HAP-1 (cell line): ENCODE measurements at places on chromosomes 13 and 19.

GRCh38 chr19:47895165-47895782 is 9.2 kb upstream of the SULT2A1 start:
- no peak for DNase-seq

- no peak for DNase-seq
These were observed 95.7 kb upstream of the TSHZ3 start for GRCh38 chr19:31444931-31445330.

DNA sequence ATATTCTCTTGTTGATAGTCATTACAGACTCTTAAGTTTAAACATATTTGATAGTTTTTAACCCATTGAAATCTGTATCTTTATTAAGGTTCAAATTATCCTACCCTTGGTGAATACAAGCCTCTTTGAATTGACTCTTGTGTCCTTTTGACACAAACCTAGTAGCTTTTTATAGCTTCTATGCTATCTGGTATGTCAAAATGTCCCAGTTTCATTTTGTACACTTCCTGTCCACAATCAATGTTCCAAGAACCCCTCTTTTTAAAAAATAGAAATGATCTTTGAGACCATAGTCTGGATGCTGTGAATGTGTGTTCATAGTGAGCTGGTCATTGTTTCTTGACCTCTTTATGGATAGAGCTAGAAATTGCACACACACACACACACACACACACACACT is 39.2 kb upstream of the FGF14 start:
- no peak for DNase-seq

GRCh38 chr13:48783695-48784230 is 130.0 kb downstream of the CYSLTR2 start:
- DNase-seq = no peak

DNA sequence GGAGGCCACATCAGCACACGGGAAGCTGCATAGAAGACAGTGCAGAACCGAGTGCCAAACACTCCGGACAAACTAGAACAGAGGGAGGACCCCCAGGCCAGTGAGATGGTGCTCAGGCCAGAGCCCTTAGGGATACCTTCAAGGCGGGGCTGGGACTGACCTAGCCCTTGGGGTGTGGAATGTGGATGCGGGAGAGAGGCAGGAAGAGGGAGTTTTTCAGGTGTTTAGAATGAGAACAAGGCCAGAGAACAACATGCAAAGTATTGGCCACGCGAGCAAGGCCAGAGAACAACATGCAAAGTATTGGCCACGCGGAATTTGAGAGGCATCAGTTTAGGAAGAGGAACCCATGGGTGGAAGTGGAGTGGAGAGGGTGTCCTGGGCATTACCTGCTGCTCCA is 65.1 kb upstream of the ATP12A start:
- DNase-seq = no peak

DNA sequence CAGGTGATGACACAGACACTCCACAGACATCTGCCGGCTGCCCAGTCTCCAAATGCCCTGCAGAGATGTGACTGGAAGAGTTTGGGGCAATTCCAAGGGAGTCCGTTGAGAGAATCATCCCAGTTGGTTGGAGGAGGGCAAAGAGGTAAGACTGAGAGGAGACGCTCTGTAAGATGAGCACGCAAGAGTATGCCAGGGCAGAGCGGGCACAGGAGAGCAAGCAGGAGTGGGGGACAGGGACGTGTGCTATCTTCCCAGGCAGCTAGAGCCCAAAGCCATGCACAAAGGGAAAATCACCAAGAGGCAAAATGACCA is 156.3 kb upstream of the TSHZ3 start:
- no peak for DNase-seq

DNA sequence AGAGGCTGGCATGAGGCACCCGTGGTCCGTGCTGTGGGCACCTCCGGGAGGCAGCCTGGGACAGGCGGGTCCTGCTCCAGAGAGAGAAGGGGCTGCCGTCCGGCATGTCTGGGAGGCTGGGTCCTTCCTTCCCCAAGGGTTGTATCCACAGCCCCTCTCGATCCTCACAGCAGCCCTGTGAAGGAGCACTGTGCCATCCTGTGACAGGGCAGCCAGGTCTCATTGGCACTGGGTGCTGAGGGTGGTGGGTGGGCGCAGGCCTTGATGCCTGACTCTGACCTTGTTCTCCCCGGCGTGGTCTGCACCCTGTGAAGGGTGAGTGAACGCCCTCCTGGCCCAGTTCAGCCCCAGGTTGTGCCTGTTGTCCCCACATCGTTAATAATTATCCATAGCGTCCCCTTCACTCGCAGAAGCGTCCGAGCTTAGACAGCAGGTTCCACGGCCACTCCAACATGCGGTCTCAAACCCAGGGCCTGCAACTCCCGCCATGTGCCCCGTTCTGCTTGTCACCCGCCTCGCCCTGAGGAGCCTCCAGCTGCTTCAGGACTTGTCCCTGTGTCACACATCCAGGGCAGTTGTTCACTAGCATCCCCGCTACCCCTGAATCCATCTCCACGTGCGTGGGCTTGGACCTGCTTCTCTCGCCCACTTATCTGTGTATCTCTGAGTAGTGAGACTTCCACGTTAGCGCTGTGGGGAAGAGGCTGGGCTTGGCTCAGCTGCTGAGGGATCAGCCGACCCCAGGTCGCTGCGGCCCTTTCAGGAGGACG is 10.6 kb downstream of the ATP11A start:
- DNase-seq = no peak

- no peak for DNase-seq
These were observed 42.6 kb downstream of the ZNF146 start for GRCh38 chr19:36257520-36257876.

GRCh38 chr13:81283062-81283461 is 942.1 kb upstream of the SPRY2 start:
- DNase-seq = no peak

GRCh38 chr19:7670150-7670783 is 1.4 kb downstream of the RETN start:
- no peak for DNase-seq

- no peak for DNase-seq
These were observed 64.1 kb upstream of the ADGRE5 start for GRCh38 chr19:14317157-14317556.

GRCh38 chr19:3721887-3722442 is 13.8 kb downstream of the TJP3 start:
- no peak for DNase-seq

GRCh38 chr19:15374796-15375440 is 4.7 kb downstream of the AKAP8 start:
- DNase-seq = no peak

DNA sequence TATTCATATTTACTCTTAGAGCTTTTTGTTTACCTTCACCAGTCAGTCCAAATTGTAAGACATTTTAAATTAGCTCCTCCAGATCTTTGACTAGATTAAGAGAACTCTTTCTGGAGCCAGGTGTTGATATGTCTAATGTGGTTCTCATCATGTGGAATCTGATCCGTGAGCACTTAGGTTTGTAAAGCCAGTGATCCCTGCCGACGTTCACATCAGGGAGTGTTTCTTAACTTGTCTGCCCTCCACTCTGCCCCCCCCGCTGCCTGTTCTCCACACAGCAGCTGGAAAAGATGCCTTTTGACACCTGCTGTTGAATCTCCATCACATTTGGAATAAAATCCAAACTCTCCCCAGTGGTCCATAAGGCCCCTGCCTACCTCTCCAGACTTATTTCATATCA is 17.7 kb downstream of the METTL21C start:
- DNase-seq = no peak

- DNase-seq = no peak
These were observed 20.9 kb downstream of the POU2F2 start for GRCh38 chr19:42111384-42111783.

DNA sequence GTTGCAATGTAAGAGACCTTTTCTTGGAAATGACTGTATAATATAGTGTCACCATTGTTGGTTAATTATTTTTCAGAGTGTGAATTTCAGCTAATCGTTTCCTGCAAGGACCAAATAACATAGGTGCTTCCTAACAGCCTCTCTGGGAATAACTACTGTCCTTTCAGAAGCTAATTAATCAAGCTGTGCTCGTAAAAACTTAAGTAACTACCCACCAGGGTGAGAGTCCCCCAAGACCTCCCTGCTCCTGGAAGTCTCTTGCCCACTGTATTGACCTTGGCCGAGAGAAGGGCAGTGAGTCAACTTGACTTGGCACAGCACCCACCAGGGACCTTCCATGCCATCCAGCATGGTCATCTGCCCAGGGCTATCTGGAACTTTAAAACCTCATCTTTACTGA is 50.3 kb downstream of the UQCRFS1 start:
- DNase-seq = no peak

- DNase-seq = no peak
These were observed 30.4 kb upstream of the IRS2 start for GRCh38 chr13:109816808-109817203.

GRCh38 chr13:25292301-25292700 is 5.0 kb upstream of the MTMR6 start:
- no peak for DNase-seq

DNA sequence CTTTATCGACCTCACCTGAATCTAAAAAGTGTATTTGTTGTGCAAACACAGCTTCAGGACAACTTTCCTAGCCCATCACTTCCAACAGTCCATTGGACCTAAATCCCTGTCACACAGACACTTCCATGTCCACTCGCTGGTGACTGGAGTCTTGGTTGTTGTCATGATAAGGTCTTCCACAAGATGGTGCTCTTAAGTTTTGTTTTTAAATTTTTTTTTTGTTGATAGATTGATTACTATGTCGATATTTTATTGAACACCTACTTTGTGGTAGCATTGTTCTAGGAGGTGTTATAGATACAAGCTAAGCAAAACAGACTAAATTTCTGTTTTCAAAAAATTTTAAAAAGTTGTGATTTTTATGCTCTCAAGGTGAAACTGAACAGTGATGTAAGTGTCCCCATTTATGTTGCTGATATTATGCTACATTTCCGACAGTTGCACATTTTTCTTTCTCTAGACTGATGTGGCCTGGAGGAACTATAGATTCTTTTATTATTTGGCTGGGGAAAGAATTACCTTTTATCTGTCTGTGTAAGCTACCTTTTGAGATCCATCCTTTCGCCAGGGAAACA is 8.1 kb upstream of the ERICH6B start:
- peak; percentile 33 for DNase-seq

DNA sequence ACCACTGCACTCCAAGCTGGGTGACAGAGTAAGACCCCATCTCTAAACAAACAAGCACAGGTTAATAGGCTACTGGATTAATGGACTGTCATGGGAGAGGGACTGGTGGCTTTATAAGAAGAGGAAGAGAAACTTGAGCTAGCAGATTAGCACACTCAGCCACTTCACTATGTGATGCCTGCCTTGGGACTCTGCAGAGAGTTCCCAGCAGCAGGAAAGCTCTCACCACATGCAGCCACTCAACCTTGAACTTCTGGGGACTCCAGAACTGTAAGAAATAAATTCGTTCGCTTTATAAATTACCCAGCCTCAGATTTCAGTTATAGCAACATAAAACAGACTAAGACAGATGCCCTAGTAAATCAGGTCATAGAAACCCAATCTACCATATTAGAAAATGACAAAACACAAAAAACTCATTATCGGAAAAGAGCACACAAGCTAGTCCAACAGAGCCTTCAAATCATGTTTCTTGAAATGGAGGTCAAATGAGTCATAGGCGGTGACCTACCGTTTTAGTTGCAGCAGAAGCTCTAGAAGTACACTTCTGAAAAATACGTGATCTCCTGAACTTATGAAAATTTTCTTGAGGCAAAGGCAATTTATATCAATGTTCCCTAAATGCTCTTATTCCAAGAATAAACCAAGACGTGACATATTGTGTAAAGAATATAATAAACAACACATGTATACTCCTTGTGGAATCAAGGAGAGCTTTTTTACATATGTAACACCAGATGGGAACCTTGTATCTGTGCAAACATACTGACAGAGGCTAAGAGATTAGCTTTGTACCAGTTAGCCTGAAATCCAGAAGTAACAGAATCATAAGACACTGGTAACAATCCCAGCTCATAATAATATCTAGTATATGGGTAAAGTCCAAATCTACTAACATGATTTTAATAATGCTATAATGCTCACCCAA is 340.9 kb upstream of the SGCG start:
- no peak for DNase-seq

GRCh38 chr19:1189419-1189818 is 15.4 kb upstream of the SBNO2 start:
- DNase-seq = no peak

DNA sequence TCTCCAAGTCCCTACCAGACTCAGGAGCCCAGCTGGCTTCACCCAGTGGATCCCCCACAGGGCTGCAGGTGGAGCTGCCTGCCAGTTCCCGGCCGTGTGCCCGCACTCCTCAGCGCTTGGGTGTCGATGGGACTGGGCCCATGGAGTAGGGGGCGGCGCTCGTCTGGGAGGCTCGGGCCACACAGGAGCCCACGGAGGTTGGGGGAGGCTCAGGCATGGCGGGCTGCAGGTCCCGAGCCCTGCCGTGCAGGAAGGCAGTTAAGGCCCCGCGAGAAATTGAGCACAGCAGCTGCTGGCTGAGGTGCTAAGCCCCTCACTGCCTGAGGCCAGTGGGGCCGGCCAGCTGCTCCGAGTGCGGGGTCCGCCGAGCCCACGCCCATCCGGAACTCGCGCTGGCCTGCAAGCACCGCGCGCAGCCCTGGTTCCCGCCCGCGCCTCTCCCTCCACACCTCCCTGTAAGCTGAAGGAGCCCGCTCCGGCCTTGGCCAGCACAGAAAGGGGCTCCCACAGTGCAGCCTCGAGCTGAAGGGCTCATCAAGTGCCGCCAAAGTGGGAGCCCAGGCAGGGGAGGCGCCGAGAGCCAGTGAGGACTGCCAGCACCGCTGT is 1771.1 kb downstream of the OLFM4 start:
- no peak for DNase-seq

DNA sequence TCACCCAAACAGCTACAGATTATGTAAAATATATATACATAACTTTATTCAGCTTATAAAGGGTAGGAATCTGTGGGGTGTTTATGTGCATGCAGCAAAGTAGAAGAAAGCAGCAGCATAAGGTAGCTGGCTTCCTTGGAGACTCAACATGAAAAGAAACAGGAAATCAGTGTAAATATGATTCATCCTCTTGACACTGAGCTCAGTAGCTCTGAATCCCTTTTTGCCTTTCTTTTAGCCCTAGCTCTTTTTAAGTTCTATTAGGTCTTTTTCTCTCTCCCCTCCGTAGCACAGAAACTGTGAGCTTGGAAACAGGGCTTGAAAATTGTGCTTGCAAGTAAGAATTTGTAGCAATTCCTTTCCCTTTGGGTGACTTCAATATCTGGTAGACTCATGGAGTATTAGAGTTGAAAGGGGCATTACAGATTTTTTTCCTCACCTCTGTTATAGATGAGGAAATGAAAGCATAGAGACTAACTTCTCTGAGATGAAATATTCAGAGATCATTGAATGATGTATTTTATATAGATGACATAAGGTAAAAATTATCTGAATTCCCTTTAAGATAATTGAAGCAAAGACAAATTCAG is 314.4 kb downstream of the PCDH9 start:
- DNase-seq = no peak

GRCh38 chr13:98172590-98173422 is 4.3 kb downstream of the RNF113B start:
- no peak for DNase-seq

- no peak for DNase-seq
These were observed 536.0 kb downstream of the KLF12 start for GRCh38 chr13:73598020-73598712.

GRCh38 chr13:66634384-66634783 is 595.8 kb downstream of the PCDH9 start:
- DNase-seq = no peak

GRCh38 chr19:46351241-46352041 is 4.6 kb downstream of the PPP5C start:
- no peak for DNase-seq
